NCI-H510A treated with DMSO at 0.1 percent for 48 hours (cell line): ENCODE measurements at places on chromosomes 12 and 14.
A peak's percentile ranks its signal among the peaks of the same experiment; 100 is the strongest.

DNA sequence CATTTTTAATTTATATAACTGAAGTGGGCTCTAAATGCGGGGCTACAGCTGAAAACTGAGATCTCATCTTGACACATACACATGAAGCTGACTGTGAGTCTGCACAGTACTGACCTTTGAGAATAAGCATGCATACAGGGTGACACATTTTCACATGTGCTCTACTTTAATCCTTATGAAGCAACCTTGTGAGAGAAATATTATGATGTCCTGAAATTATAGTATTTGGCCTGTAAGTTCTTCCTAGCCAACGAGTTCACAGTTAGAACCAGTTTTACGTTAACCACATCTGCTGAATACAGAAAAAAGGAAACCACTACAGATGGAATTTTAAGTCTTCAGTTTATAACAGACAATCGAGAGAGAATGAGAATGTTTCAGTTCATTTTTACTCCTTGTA is 70.3 kb downstream of the SPPL3 start:
- no peak for DNase-seq

GRCh38 chr12:77328326-77328725 is 263.0 kb upstream of the E2F7 start:
- no peak for DNase-seq

DNA sequence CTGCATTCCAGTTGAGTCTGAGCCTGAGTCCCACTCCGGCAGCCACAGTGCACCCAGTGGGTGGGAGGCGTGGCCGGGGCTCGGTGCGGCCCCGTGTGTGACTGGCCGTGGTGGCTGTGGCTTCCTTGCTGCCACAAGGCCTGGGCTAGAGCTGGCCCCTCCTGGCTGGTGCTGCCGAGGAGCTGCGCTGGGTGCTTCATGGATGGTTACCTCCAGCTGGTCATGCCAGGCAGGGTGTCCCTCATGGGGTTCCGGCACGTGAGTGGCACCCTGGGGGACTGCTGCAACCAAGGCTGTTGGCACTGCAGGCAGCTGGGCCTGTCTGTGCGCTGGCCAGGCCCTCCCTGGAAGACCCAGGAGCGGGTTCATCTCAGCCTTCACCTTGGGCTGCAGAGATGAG is 62.7 kb downstream of the KIF26A start:
- DNase-seq, result no peak

DNA sequence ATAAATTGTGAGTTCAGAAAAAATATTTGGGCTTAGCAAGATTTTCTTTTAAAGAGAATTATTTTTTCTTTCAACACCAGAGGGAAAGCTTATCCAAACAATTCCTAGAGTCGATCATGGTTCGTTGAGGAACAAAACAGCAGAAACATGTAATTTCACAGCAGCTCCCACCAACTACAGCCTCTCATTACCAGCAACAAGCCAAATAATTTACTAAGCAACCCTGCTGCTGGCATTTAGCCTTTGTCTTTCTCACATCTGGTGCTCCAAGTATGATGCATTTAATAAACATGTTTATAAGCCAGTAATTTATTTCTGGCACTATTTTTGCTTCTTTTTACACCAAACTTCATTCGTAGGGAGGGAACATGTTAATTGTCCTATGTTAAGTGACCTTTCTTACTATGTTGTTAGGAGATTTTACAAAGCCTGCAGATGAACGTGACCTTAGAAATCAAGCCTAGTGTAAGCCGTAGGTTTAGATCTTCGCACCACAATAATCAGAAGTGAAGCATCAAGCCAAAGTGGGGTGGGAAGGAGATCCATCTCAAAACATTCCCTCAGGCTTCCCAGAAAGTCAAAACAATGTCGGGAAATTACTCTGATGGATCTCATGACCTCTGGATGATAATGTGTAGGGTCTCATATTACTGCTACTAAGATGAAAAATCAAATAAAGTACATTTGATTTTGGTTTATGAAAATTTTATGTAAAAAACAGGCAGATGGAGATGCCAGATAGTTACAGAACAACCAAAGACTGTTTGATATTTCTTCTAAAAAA is 128.4 kb downstream of the RPAP3 start:
- DNase-seq, result no peak

DNA sequence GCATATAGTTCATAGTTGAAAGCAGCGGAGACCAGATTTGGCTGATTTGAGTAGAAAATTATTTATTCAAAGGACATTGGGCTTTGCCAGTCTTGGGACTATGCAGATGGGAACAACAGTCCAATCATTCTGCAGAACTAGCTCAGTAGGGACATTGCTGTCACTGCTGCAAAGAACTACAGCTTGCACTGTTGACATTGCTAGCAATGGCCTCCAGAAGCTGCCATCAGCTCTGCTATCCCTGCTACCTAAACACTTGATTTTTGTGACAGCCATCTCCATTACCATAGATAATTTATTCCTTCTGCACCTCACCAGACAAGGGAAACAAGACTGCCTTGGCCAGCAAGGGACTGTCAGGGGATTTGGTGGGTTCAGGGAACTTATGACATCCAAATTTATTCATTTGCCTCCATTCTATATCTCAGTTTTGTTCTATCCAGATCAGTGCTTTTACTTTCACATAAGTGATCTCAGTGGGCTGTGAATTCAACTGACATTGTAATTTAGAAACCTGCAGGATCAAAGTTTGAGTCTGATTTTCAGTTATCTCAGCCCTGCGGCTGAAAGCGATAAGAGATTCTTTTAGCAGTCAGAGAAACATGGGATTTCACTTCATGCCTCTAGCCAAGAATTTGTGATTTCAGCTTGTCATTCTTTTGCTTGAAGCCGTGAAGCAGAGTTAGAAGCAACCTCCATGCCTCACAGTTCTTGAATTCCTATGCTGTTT is 136.7 kb upstream of the FBXO33 start:
- no peak for DNase-seq

DNA sequence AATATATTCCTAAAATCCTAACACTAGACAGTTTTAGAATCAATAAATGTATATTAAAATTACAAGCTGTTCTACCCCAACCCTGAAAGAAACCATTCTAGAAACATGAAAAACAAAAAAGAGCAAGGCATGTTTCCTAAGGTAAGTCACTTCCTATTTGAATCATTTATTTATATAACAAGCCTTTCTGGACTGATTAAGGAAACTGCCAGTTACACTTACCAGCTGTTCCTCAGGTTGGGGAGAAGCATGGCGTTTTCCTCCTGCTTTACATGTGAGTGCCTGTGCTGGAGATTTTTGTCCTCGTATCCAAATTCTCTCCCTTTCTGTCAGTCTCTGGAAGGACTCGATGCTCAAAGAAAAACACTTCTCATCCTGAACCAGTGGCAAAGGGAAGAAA is 183.3 kb downstream of the EFCAB11 start:
- no peak for DNase-seq

- DNase-seq, result no peak
Measured at GRCh38 chr12:12883369-12884001, 7.9 kb upstream of the GPRC5A start.

- DNase-seq, result no peak
Measured at GRCh38 chr12:50525422-50525821, 20.6 kb downstream of the DIP2B start.

- DNase-seq, result no peak
Measured at GRCh38 chr14:80124794-80125193, 86.5 kb downstream of the DIO2 start.

DNA sequence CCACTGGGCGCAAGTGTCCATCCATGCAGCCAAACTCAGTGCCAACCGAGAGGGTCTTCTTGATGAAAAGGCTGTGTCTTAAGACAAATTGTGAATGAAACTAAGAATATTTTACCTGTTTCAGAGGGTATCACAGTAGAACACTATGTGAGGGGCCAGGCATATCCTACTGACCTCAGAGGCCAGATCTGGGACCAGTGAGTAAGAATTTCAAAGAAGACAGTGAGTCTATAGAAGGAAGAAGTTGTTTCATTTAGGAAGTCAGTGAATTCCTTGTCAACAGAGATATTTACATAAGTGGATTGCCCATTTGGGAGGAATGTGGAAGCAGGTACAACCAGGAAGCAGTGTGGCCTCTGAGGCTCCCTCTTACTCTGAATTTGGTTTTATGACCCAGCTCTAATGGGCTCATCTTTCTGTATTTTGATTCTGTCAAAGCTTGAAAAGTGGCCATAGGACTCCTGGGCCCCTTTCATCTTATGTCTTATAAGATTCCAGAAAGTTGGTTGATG is 137.4 kb downstream of the ZNF664 start:
- DNase-seq, result no peak

GRCh38 chr14:87407344-87407743 is 585.6 kb downstream of the GALC start:
- no peak for DNase-seq

GRCh38 chr12:501722-502447 is 42.1 kb downstream of the B4GALNT3 start:
- peak; percentile 31 for DNase-seq

DNA sequence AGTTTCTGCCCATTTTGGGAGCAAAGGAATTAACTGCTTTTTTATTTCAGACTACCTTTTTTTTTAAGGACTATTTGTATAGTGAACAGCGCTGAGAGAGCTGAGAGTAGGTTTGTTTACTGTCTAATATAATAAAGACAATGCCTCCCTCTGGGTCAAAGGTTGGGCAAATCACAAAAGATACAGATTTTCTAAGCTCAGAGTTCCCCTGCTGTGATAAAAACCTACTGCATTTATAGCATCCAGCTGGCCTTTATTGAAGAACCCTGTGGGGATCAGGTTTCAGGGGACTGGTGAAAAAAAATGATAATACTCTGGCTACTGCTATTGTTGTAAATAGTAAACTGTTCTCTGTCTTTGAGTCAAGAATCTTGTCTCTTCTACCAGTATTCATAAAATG is 28.7 kb downstream of the CCDC59 start:
- peak; percentile 62 for DNase-seq

GRCh38 chr12:109222496-109222895 is 86.6 kb downstream of the FOXN4 start:
- no peak for DNase-seq

DNA sequence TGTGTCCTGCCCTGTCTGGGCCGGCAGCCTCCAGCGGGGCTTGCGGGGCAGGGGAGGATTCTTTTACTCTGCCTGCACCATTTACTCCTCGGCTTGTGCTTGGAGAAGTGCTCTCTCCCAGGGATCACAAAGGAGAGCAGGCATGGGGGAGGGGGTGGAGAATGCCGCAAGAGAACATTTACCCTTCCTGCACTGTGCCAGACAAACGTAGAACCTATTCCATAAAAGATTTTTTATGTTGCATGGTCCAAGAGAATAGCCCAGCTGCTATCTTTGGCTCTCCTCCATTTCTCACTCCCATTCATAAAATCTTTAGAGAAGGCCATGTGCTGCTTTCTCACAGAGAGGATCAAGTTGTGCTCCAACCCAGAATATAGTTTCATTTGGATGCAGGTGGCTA is 159.4 kb downstream of the SPTSSA start:
- DNase-seq, result no peak

GRCh38 chr14:71764701-71765382 is 167.4 kb upstream of the RGS6 start:
- no peak for DNase-seq

GRCh38 chr12:103728323-103728722 is 112.7 kb downstream of the NT5DC3 start:
- no peak for DNase-seq
